Dermis lymphatic vessel endothelial cell (primary cell): ENCODE measurements at places on chromosomes 2 and 18. TPM values are rescaled to one million over a fixed set of nuclear protein-coding genes. Genes with fewer than 3 reads are reported as not detected.

The PSMD14 gene
- 54.4 and 59.1 TPM in 2 replicates for total RNA-seq

The SERPINB13 gene
- total RNA-seq: not detected in 2 replicates

The GCG gene
- total RNA-seq: not detected in 2 replicates

The GCKR gene
- total RNA-seq: not detected in 2 replicates

The CCDC121 gene
- 2.0 and 2.1 TPM in 2 replicates for total RNA-seq

The REG3G gene
- total RNA-seq: not detected in 2 replicates

The AFF3 gene
- total RNA-seq: 0.11 TPM in 1 of 2 replicates, not detected in the other

The GGCX gene
- 30.2 and 33.7 TPM in 2 replicates for total RNA-seq

The GKN2 gene
- total RNA-seq: under 0.01 TPM in 1 of 2 replicates, not detected in the other

The CHN1 gene
- 4.8 and 6.5 TPM in 2 replicates for total RNA-seq

The PRKRA gene
- total RNA-seq: 30.1 and 33.6 TPM in 2 replicates

The CGREF1 gene
- total RNA-seq: 1.7 and 2.3 TPM in 2 replicates

The NTSR2 gene
- not detected in 2 replicates for total RNA-seq

The HOXD4 gene
- 3.5 and 6.3 TPM in 2 replicates for total RNA-seq
